ENCODE measurements at places on chromosomes 13 and 19.

- no peak for DNase-seq
These were observed 32.5 kb downstream of the MARK4 start for GRCh38 chr19:45283443-45284033.

GRCh38 chr13:34025746-34026145, 207.8 kb downstream of the RFC3 start:
- DNase-seq, result no peak

DNA sequence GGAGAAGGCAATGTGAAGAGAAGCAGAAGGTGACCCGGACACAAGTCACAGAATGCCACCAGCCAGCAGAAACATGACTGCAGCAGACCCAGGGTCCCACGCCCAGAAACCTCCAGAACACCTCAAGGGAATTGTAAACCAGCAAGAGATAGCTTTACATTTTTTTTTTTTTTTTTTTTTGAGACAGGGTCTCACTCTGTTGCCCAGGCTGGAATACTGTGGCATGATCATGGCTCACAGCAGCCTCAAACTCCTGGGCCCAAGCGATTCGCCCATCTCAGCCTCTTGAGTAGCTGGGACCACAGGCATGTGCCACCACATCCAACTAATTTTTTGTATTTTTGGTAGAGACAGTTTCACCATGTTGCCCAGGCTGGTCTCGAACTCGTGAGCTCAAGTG, 10.5 kb upstream of the CEACAM20 start:
- no peak for DNase-seq

DNA sequence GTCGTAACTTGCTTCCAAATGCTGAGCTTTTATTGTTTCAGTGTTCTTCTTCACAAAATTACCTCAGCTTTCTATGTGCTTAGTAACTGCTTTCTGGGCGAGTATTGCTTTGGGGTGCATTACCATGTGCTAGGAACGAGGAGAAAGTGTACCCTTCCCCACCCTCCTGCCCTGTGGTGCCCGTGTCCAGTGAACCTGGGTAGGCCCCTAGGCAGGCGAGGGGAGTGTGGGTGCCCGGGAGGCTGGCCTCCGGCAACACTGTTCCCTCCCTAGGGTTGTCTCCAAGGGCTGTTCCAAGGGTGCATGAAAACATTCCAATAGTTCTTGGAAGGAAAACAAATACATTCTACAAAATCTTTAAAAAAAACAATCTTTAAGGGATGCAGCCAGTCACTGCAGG, 216.5 kb upstream of the SOX1 start:
- DNase-seq, result no peak

- peak; percentile 52 for DNase-seq
These were observed 18.7 kb downstream of the GADD45B start for GRCh38 chr19:2494447-2495129.

- no peak for DNase-seq
These were observed 171.5 kb downstream of the OLFM4 start for GRCh38 chr13:53200075-53200474.

Data from stimulated activated CD4-positive, alpha-beta T cell treated with anti-CD3 and anti-CD28 coated beads, Interleukin-15, amount 100 ng/mL, for 1 hour (primary cell).